ENCODE measurements at places on chromosomes 4 and X.
A peak's percentile ranks its signal among the peaks of the same experiment; 100 is the strongest.

DNA sequence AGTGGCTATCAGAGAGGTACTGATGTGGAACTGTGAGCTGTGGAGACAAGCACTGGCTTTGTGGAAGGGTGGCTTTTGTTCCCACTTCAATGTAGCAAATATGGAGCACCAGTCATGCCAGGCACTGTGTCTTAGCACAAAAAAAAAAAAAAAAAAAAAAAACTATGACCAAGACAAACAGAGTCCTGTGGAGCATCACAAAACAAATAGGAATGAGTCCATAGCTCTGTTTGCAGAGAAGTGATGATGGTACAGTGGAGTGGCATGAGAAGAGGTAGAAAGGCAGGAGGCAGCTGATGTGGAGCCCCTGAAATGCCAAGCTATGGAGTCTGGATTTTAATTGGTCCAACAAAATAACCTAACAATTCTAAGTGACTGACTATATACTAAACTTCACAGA is 116.9 kb downstream of the RAB28 start:
- DNase-seq = no peak

- DNase-seq = no peak
These were observed 259.6 kb upstream of the GPC4 start for GRCh38 chrX:133674726-133675470.

DNA sequence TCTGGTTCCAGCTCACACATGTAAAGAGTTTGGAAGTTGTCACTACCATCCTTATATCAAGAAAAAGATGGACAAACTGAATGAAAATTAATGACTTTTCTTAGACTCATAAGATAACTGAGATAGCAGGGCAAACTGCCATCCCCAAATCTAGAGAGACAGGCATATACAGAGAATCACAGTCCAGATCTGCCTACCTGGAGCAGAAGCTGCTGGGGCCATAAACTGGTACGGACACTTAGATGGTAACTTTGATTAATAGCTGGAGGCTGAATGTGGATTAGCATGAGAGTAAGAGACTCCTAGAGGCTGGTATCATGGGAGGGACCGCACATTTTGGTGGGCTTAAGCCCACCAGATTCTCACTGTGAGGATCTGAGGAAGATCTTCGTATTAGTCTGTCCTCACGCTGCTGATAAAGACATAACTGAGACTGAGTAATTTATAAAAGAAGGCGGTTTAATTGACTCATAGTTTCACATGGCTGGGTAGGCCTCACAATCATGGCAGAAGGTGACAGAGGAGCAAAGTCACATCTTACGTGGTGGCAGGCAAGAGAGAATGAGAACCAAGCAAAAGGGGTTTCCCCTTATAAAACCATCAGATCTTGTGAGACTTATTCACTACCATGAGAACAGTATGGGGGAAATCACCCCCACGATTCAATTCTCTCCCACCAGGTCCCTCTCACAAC is 10.8 kb upstream of the POLA1 start:
- DNase-seq = no peak

GRCh38 chrX:8036914-8037313 is 109.7 kb upstream of the PNPLA4 start:
- no peak for DNase-seq

DNA sequence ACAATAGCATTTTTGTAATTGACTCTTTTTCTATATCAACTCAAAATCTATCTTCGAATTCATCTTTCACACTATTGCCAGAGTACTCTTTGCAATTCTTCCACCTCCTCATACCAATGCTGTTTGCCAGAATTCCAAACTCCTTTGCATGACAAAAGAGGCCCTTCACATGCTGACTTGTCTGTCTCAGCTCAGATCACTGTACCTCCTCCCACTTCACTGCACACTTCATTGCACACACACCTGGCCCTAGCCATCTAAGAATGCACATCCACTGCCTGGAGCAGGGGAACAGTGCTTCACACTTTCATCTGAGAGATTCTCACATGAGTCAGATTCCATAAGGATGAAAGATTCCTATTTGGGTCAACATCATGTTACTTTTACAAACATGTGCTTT is 56.5 kb downstream of the PRDM5 start:
- no peak for DNase-seq

- DNase-seq = no peak
These were observed 18.3 kb downstream of the FBXL5 start for GRCh38 chr4:15636818-15637217.

DNA sequence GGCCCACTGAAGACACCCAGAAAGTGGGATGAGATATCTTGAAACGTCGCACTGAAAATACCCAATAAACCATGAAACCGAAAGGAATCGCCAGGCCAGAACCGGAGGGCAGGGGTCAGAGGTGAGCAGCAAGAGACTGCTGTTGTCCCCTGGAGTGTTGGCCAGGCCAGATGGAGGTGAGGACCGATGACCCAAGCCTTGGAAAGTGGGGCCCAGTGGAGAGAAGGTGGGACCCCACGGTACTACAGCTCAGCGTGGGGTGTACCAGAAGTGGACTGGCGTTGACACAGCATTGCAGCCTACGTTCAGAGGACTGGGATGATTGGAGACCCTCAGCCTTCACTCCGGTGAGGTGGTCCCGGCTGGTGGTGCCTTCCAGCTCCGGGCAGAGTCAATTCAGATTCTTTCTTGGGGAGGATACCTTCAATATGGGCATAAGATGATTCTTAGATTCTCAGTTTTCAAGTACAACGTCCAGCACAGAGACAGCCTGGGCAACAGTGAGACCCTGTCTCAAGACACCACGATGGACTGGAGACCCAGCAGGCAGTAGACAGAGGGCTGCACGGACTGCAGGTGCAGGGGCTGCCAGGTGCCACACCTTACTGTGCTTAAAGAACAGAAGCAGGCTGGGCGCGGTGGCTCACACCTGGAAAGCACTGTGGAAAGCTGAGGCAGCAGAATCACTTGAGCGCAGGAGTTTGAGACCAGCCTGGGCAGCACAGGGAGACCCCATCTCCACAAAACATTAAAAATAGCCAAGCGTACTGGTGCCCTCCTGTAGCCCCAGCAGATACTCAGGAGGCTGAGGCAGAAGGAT is 23.3 kb downstream of the MAEA start:
- no peak for DNase-seq

GRCh38 chr4:168514249-168514852 is 17.5 kb downstream of the PALLD start:
- DNase-seq = peak; percentile 55

- peak; percentile 74 for DNase-seq
These were observed 10.0 kb upstream of the ASMTL start for GRCh38 chrX:1462596-1463251.

DNA sequence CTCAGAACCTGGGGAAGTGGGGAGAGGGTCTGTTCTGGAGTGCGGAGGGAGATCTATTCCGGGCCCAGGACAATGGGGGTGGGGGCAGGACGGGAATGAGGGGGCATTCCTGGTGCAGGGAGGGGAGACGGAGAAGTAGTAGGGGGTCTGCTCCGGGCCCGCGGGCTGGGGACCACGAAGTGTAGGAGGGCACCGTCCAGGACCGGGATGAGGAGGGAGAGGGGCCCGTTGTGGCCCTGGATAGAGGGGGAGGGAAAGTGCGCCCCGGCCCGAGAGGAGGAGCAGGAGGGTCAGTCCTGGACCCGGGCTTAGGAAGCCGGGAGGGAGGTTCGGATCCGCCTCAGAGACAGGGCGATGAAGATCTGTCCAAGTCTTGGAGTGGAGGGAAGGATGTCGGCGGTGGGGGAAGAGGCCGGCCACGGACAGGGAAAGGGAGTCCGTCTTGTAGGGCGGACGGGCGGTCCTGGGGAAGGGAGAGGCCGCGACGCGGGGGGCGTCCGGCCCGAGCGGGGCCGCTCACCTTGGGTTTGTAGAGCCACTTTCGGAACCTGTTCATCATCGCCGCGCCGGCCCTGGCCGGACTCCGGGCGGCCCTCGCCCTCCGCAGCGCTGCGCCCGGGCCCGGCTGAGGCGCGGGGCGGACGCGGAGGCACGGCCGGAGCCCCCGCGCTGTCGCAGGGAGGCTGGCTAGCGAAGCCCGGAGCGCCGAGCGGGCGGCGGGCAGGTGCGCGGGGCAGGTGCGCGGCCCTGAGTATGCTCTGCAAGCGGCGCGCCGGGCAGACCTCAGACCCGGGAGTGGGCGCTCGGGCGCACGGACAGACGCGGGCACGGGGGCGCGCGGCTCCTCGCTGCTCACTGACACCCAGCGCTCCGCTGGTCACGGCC is at the start of gene ZFYVE28:
Gene ZFYVE28 (minus strand): TSS at position 881 of the 885 bp plus-strand sequence. CDS start 322 bp downstream, at position 559.
- DNase-seq = no peak

GRCh38 chrX:51743179-51743957 is at the start of gene GSPT2:
TSS of gene GSPT2 (plus strand) at chrX:51743442. CDS start at chrX:51743627, 185 bp downstream.
- DNase-seq = peak; percentile 71

DNA sequence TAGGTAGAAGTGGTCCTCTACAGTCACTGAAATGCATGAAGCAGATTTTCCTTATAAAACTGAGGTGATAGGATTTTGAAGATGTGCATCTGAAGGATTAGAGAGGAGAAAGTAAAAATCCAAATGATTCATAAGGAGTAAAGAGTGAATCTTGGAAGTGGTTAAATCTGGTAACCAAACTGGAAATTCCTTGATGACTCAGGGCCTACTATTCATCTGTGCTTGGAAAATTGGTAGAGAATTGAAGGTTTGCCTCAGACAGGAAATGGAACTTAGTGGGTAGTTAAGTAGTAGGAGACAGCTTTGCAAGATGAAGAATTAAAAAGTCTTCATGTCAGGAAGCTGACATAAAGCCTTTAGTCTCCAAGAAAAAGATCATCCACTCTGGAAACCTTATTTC is 368.9 kb upstream of the CTSO start:
- peak; percentile 93 for DNase-seq

DNA sequence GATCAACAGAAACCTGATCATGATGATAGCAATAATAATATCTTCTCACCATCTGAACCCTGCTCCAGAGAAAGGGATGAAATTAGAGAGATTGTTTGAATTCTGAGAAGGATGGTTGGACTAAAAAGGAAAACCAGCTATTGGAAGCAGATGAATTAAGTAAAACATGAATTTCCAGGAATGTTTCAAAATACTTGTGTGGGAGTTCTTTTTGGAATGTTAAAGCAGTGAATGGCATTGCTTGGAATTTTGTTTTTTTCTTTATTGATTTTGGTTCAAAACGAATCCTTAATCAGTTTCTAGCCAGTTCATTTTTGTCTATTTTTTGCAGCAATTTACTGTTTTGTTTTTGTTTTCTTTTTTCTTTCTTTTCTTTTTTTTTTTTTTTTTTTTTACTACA is 150.3 kb downstream of the NHS start:
- DNase-seq = peak; percentile 47

DNA sequence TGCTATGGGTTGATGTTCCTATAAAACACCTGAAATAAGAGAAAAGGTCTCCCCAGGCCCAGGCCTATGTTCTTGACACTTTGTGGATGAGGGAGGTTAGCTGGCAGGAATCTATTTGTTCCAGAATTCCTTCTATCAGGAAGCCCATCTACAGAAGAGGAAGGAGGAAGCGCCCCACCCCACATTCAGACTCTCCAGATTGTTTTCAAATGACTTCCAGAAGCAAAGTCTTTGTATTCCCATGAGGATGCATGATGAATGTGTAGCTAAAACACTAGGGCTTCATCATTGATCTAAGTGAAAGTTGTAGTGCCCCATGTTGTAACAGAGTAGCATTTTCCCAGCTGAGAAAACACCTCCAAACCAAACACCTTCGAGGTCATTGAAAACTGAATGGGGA is 16.4 kb downstream of the OTC start:
- no peak for DNase-seq

DNA sequence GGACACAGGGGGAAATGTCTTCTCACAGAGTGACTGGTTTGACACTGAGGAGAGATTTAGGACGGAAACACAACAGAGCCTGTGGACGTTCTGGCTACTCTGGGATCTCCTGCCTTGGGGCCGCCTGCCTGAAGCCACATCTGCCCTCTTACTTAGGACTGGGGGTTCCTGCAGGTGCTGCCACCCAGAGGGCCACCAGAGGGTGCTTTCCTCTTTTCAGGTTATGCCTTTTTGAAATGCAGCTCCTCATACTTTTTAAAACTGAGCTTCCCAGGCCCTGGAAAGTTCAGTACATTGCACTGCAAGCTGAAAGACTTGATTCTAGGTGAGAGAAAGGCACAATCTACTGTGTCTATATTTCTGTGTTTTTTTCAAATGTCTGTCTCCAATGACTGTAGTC is 92.2 kb upstream of the PGRMC2 start:
- DNase-seq = peak; percentile 50

DNA sequence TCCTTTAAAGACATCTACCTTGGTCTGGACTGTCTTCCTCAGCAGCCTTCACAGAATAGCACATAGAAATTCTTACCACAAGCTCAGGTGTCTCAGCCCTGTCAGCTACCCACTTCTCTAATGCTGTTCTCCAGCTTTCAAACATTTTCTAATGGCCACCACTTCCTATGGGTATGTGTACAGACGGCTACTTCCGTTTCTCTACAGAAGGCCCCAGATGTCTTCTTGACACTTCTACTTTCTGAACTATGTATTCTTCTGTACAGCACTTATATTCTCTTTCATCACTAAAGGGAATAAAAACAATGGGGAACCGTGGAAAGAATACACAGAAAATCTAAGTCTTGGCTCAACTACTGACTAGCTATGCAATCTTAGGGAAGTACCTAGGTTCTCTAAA is 13.3 kb downstream of the OPHN1 start:
- DNase-seq = no peak

GRCh38 chr4:88341227-88342192 is 37.1 kb upstream of the HERC6 start:
- DNase-seq = peak; percentile 78

- no peak for DNase-seq
These were observed 476.8 kb downstream of the PACRGL start for GRCh38 chr4:21177092-21177491.

GRCh38 chr4:174036111-174036510 is 247.4 kb downstream of the FBXO8 start:
- no peak for DNase-seq

GRCh38 chrX:133337250-133337649 is 78.0 kb downstream of the GPC4 start:
- no peak for DNase-seq

DNA sequence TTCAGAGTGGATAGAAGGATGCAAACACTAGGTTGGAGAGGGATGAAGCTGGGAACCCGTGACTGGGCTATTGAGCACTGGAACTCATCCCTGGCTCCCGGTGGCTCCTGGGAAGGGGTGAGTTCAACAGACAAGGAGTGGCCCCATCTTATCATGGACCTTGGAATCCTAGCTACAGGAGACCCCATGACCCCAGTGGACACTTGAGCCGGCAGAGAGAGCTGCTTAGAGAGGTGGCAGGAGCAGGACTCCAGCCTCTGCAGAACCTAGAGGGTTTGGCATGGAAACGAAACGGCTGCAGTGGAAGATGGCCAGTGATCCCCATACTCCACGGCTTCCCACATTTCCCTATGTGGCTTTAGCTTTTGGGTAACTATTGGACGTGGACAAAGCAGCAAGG is 205.8 kb upstream of the SPANXN1 start:
- DNase-seq = no peak

GRCh38 chr4:145881576-145881975 is 57.0 kb downstream of the ZNF827 start:
- DNase-seq = no peak

GRCh38 chr4:48495941-48496340 is 5.9 kb downstream of the ZAR1 start:
- DNase-seq = no peak

GRCh38 chr4:173748353-173748752 is 218.3 kb upstream of the HAND2 start:
- no peak for DNase-seq

GRCh38 chr4:161160718-161161117 is 1003.1 kb downstream of the FSTL5 start:
- no peak for DNase-seq

- no peak for DNase-seq
These were observed 53.6 kb downstream of the SLC7A11 start for GRCh38 chr4:138188406-138189084.

GRCh38 chrX:67613996-67614395 is 70.2 kb downstream of the AR start:
- DNase-seq = no peak

- no peak for DNase-seq
These were observed 333.1 kb upstream of the IGFBP7 start for GRCh38 chr4:57443308-57443707.
